HFFc6 (cell line): ENCODE measurements at places on chromosomes 5 and 9.

DNA sequence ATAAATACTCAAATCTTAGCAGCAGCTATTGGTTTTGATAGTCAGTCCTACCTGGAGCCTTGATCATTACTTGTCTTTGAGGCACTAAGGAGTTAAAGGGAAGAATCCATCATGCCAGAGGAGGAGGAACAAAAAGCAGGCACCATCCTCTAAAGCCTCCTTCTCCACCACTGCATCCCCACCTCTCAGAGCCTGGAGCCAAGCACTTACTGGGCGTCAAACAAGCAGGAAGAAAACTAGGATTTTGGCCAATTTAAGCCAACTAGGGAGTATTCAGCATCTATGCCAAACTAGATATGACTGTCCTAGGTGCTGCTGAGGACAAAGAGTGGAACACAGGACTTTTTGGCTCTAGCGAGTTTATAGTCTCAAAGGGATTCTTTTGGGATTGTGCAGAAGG is 152.5 kb downstream of the PPP2R2B start:
- no peak for DNase-seq

DNA sequence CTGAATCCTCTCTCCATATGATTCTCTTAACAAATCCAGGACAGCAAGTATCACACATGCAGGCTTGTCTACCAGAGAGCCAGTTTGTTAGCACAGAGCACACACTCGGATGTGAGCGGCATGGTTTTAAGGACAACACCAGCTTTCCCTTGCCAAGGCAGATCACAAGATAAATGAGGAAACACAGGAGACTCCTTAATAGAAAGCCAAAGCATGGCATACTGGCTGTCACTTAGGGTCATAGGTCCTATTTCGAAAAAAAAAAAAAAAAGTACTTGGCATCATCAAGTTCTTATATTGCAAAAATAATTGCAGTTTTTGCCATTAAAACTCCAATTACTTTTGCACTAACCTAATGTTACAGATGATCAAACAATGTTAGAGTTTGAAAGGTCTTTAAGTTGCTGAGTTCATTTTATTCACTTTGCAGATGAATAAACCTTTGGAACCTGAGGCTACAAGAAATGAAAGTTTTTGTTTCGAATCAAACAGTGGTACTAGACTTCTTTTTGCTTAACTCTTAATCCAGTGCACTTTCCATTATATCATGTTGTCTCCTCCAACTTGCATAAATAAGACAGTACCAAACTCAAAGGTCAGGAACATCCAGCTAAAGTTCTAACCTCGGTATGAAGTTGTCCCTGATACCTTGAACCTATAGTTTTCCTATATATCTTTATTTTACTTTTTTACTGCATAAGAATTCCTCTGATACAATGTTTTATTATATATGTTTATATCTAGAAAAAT is 138.5 kb downstream of the MPDZ start:
- no peak for DNase-seq

- no peak for DNase-seq
Observed at GRCh38 chr5:133256276-133256675, 204.5 kb downstream of the HSPA4 start.

GRCh38 chr9:121790841-121791240 is 139.4 kb downstream of the DAB2IP start:
- DNase-seq = no peak

- DNase-seq = no peak
Observed at GRCh38 chr5:139236479-139236878, 38.3 kb upstream of the SIL1 start.

- DNase-seq = no peak
Observed at GRCh38 chr5:178462076-178462475, 128.1 kb downstream of the COL23A1 start.

GRCh38 chr5:10352430-10353240 is 860 bp upstream of the MARCHF6 start:
- no peak for DNase-seq

DNA sequence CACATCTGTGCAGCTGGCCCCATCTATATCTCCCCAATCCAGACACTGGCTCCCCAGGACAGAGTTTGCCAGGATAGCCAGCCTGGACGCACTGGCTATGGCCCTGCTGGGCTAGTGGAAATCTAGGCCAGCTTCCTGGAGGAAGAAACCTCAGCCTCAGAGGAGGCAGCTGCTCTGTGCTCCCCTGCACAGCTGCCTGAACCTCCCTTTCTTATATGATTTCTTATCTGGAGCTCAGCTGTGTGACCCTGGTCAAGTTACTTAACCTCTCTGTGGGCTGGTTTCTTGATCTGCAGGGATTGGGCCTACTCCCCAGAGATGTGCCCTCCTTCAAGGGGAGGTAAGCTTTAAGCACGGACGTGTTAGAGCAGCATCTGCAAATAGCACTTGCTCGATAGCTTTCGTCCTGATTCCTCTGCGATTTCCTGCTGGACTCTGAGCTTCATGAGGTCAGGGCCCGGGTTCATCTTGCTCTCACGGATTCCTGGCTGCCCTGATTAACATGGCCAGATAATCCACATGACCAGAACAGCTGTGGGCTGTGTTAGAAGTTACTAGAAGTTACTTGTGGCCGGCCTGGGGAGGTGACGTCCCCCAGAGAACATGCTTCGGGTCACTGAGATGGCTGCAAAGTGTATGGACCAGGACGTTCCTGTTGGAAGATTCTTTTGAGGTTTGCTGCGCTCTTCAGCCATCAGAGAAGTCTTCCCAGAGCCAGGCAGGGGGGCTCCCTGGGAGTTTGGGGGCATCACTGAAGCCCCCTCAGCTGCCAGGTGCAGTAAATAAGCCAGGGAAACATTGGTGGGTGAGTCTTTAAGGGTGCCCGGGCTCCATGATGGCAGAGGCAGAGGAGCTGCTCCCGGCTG is 14.5 kb downstream of the C9orf50 start:
- no peak for DNase-seq

GRCh38 chr9:70603020-70603411 is 188.6 kb upstream of the KLF9 start:
- no peak for DNase-seq

DNA sequence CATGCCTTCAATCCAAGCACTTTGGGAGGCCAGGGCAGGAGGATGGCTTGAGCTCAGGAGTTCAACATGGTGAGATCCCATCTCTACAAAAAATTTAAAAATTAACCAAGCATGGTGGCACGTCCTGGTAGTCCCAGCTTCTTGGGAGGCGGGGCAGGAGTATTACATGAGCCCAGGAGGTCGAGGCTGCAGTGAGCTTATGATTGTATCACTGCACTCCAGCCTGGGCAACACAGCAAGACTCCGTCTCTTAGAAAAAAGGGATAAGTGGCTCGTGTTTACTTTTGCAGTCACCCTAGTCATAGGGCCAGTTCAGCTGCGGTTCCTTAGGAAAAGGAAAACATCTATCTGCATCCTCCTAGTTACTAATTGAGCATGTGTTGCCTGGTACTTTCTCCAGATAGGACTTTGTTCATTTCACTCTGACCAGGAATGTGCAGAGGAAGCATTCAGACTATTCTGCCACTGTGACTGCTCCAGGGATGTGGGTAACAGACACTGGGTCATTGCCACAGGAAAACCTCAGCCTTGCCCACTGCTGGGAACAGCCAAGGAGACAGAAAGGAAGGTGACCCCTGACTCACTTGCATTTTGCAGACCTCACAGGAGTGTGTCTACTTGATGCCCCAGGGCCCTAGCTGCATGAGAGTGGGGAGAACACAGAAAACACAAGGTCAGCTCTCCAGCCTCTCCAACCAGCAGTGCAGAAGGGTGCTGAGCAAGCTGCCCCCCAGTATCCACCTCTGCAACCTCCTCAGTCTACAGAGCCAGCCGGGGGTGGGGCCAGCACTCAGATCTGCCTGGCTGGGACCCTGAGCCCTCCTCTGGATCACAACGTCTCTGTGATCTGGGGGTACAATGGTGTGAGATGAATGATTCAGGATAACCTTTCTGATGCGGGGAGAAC is 33.9 kb upstream of the ALDH1B1 start:
- DNase-seq = peak; percentile 11

DNA sequence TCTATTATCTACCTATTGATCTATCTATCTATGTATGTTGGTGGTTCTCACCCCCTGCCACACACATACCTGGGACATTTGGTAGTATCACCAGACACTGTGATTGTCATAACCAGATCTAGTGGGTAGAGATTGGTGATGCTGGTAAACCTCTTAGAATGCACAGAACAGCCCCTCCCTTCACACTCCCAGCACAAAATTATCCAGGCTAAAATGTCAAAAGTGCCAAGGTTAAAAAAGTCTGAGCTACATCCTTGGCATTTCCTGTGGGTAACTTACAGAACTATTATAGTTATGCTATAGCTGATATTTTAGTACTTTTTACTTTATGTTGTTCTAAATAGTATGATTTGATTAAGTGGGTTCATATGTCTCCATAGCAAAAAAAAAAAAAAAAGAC is 151.0 kb downstream of the FER start:
- no peak for DNase-seq

GRCh38 chr5:135013947-135014570 is 20.0 kb downstream of the PITX1 start:
- no peak for DNase-seq

GRCh38 chr5:142796492-142797109 is 26.4 kb downstream of the ARHGAP26 start:
- no peak for DNase-seq

DNA sequence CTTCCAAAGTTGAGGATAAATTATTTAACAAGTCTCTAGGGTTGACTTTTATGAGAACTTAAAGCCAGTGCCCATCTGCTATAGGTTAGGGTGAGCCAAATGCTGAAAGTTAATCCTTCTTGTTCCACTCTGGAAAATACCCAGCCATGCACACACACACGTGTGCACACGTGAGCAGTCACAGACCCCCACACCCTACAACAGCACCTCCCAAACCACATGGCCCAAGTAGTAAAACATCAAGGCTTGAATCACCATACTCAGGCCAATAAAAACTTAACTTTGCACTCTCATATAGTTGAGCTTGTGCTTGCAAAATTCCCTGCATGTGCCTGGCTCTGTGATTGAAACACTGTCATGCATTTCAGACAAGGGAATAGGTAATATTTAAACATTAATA is 467.6 kb downstream of the ARHGEF28 start:
- DNase-seq = no peak

DNA sequence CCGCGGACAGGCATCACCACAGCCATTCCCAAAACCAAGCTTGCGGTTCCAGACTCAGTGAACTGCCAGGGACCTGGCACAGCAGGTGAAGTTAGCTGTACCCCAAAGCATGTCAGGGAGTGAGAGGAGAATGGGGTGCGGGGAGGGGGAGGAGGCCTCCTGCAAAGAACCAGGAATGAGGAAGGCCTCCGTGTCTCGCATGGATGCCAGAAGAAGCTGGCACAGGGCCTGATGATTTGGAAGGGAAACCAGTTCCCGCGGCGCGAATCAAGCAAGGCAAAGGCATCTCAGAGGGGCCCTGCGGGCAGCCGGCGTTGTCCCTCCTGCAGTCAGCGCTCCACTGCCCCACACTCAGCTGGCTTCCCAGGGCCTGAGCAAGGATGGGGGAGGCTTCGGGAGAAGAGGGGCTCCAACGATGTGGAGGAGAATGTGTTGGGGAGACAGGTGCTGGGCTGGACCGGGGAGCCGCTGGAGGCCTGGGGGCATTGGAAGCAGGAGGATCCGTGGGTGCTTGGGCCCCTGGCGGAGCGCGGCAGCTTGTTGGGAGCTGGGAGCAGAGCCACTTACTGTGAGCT is 14.6 kb downstream of the SLC9A3 start:
- no peak for DNase-seq

DNA sequence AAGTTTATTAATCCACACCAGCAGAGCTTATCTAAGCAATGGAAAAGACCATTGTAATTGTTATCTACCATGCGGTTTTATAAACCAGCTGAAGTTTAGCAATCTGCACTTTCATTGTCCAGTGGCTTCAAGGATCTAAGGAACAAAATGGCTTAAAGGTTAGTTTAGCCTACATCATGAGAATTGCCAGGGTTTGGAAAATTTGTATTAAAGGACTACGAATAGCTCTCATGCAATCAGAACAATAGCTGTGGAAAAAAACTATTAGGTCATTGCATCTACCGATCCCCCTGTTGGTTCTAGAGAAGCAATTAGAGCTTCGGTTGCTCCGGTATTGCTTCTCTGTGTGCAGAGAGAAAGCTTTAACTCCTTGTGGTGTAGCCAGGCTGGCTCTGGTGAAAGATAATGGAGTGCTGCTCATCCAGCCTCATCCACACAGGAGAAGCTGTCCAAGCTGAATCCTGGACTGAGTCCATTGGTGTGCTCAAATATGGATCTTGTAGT is 86.3 kb upstream of the SLC12A2 start:
- no peak for DNase-seq

GRCh38 chr9:14578030-14578429 is 115.2 kb downstream of the ZDHHC21 start:
- DNase-seq = no peak

DNA sequence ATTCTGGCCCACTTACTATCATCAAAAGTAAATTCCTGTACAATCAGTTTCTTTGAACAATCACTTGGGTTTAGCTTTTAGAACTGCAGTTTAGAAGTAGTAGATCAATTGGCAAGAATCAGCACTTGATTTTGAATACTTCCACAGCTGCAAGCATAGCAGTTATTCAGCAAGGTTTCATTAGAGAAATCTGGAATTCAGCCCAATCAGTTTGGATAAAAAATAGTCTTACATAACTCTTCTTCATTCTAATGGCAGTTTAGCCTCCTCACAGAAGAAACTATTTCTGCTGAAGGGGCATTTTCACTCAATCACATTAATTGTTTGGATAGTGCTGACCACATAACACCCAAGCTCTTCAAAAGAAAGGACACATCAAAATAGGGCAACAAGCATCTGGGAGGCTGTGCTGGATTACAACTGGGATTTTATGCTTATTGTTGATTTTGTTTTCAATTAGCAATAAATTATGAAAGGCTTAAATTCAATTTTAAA is 336.2 kb upstream of the PDE4D start:
- DNase-seq = no peak

- peak; percentile 90 for DNase-seq
Observed at GRCh38 chr5:173515526-173515925, 100.9 kb downstream of the BOD1 start.

- DNase-seq = no peak
Observed at GRCh38 chr5:316210-317085, 5.1 kb upstream of the AHRR start.

DNA sequence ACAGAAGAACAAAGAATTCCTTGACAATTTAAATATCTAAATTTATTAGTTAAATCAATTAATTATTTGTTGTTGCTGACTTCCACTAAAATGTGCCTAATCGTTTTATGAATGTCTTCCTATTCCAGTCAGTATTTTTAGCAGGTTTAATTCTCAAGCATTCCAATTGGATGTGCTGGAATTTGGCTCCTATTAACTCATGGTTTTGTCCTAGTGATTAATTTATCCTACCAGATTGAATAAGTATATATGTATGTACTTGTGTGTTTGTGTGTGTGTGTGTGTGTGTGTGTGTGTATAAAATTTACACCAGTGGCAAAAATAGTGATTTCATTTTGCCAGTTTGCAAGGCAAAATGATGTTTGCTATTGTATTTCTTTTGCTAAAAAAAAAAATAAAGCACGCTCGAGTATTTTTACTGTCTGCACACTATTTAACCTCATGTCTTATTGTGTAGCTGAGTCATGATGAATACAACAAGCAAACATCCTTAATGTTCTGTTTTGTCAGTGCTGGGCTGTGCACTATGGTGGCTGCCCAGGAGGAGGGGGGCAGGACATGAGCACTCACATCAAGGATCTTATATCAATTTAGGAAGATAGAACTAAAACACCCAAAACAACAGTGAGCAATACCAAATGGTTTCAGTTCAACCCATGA is 375.5 kb downstream of the PDE4D start:
- peak; percentile 72 for DNase-seq
